Kidney (tissue), 22 donors: ENCODE measurements at places on chromosomes 11 and 22.
A peak's percentile ranks its signal among the peaks of the same experiment; 100 is the strongest.

- no peak for DNase-seq
Measured at GRCh38 chr22:36223504-36223903, 15.8 kb downstream of the APOL2 start.

GRCh38 chr11:61516675-61517572 lies 8.4 kb downstream of the LRRC10B start:
- peak; percentile 59 for DNase-seq

DNA sequence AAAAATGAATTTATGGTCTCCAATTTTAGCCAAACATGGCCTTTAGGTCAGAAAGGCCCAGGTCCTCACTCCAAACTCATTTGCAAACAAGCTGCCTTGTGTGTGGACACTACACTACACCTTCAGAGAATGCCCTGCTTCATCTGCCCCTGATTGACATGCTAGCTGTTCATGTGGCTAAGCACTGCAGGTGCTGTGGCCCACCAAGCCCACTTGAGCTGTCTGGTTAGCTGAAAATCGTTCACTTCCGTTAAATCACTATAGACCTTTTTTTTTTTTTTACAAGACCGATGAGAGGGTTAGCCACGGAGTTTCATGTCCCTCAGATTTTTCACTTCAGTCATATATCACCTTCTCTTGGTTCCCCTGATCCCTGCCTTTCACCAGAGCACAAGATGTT lies 39.3 kb downstream of the NF2 start:
- no peak for DNase-seq

DNA sequence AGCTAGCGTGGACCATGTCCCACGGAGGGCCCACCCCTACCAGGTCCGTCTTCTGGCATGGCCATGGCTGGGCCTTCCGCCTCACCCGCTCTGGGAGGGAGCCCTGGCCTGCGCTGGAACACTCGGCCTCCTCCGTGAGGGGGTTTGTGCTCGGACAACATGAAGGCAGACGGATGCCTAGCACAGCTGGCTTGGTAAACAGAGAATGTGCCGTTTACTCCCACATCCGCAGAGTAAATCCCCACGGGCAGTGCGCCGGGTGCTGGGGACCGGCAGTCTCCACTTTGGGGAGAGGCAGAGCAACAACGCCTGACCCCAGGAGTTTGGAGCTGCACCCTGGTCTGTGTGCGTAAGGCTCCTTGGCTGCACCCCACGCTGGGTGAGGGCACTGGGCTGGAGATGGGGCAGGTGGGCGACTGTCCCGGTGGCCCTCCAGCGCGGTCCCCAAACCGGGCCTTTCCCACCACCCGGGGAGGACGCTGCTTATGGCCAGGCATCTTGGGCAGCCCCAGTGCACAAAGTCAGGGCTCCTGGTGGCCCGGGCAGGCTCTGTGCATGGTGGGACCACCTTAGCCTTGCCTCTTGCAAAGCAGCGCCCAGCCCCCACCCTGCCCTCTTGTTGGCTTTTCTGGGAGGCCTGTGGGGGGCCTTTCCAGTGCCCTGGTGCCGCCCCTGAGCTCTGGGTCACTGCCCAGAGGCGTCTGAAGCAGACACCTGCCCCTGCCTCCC lies 30.7 kb upstream of the MUC5AC start:
- DNase-seq = peak; percentile 63

GRCh38 chr11:9804419-9804902 lies 140.6 kb downstream of the SWAP70 start:
- DNase-seq = no peak

- no peak for DNase-seq
Measured at GRCh38 chr11:56750190-56750589, 1.7 kb upstream of the OR9G4 start.

- no peak for DNase-seq
Measured at GRCh38 chr11:88806410-88806809, 259.4 kb downstream of the GRM5 start.

DNA sequence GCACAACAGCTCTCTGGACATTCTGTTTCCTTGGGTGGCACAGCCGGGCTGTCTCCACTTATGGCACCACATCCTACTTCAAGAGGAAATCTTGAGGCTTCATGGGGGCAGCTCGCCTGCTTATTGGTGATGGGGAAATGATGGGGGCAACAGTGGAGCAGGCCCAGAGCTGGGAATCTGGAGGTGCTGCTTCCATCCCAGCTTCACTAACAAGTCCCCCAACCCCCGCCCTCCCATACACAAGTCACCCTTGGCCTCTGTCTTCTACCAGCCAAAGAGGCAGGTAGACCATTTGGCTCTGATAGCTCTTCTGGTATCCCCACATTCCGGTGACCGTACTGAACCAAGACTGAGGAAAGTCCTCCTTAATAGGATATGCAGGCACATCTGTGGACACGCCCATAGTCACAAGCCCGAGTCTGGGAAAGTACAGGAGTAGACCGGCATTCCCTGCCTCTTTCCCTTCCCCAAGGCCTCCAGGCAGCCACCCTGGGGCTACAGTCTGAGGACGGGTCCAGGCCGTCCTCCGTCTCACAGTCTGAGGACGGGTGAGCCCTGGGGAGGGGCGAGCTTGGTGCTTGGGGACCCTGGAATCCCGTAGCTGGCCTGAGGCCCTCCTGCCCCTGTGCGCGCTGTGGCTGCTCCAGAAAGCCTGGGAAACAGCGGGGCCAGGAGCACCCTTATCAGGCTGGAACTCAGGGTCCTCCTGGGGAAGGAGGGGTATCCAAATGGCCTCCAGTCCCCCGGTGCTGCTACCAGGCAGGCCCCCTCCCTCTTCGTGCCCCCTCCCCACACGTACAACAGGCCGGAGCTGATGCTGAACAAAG lies 145.6 kb downstream of the FEZ1 start:
- DNase-seq = no peak

DNA sequence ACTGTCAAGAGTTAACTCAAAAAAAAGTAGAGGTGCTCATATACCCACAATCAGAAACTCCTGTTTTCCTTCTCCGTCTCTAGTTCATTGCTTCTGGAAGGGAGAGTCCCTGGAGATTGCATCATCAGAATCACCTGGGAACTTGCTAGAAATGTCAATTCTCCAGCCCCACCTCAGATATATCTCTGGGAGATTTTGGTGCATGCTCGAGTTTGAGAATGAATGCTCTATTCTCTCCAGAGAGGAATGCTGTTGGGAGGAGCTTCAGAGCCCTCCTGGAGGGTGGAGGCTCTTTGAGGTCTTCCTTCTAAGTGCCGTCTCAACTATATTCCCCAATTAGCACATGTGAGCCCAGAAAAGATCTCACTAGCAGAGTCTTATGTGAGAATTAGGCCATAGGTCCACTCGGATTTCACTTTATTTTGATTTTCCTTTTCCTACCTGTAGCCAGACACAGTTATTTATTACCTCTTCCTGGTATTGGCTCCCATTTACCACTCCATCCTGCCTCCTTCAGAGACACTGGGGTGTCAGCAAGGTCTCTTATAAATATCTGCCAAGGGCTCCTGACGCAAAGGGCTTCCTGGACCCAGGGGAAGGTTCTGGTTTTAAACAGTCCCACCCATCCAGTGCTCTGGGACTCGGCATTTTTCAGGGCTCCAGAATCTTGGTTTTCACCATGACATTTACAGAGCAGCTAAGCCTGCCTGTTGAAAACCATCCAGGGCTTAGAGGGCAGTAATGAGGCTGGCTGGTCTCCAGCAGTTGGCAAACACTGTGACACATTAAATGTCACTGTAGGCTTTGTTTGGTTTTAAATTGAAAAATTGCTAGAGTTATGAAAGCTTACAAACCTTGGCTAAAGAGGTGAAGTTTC lies 136.2 kb downstream of the CD44 start:
- DNase-seq = no peak

DNA sequence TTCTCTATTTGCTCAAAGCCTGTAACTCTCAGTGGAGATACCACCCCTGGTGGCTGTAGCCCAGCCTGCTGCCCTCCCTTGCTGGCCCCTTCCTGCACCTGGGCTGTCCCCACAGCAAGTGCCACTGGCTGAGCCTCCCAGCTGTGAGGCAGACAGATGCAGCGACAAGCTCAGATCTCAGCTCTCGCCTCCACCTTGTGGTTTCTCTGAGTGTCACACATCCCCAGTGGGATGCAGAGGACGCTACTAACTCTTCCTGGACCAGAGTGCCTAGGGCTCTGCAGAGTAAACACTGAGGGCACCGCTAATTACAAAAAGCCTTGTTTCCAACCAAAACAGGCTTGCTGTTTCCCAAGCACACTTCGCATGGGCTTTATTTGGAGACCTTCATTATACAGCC lies 8.9 kb downstream of the YPEL1 start:
- DNase-seq = peak; percentile 54

DNA sequence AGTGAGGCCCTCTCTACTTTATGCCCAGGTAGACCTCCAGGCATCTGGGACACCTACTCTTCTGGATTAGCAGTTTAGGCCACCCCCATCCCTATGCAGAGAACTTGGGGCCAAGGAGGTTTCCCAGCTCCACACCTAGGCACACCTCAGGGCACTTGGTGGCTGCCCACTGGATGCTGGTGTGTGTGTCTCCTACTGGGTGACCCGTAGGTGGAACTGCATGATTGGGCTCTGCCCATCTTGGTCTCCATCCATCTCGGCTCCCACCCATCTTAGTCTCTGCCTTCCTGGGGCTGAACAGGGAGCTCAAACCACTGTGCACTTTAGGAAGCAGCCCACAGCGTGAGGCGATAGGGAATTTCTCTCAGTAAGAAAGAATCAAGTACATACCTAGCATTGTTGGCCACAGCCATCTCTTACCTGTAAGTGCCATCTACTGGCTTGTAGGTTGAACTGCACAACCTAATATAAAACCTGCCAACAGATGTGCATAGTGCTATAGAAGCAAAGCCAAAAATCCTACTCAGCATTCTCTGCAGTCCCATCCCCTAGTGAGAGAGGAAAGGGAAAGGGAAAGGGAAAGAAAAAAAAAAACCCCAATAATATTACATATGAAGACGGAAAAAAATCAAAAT lies 61.6 kb upstream of the PTPN5 start:
- DNase-seq = no peak

DNA sequence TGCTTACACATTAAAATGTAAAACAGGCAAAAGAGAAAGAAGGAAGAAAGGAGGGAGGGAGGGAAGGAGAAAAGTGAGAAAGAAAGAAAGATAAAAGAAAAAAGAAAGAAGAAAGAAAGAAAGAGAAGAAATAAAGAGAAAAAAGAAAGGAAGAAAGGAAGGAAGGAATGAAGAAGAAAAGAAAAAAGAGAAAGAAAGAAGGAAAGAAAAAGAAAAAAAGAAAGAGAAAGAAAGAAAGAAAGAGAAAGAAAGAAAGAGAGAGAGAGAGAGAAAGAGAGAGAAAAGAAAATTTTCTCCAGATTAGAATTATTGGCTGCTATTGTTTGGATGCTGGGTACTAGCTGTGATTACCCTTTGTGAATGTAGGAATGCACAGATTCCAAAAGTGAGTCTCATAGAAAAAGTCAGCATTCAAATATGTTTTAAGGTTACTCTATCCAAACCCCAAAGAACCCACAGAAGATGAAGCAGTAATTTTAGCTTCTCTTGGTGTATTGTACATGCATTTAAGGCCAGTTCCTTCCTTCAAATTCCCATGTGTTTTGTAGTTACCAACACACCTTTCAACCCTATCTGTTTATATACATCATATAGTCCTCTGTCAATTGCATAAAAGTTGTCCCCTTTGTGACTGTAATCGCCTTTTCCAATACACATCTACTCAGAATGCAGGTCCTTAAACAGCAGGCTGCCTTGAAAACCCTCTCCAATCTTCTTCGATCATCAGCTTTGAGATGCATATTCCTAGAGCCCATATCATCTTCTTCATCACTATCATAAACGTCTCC lies 789 bp upstream of the FAM111A start:
- no peak for DNase-seq

DNA sequence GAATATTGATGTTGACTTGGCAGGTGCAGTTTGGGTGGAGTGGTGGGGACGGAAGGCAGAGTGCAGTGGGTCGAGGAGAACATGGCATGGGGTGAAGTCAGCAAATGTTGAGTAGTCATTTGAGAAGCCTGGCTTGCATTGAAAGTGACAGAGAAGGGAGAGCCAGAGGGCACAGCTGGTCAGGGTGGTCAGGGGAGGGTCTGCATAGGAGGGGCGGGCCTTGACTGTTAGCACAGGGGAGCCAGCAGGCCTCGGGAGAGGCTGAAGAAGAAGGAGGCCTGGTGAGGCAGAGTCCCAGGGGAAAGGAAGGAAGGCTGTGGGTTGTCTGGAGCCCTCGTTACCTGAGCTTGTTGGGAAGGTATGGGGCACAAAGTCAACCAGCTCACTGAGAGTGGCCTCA lies 230.8 kb upstream of the TBCEL start:
- peak; percentile 18 for DNase-seq

DNA sequence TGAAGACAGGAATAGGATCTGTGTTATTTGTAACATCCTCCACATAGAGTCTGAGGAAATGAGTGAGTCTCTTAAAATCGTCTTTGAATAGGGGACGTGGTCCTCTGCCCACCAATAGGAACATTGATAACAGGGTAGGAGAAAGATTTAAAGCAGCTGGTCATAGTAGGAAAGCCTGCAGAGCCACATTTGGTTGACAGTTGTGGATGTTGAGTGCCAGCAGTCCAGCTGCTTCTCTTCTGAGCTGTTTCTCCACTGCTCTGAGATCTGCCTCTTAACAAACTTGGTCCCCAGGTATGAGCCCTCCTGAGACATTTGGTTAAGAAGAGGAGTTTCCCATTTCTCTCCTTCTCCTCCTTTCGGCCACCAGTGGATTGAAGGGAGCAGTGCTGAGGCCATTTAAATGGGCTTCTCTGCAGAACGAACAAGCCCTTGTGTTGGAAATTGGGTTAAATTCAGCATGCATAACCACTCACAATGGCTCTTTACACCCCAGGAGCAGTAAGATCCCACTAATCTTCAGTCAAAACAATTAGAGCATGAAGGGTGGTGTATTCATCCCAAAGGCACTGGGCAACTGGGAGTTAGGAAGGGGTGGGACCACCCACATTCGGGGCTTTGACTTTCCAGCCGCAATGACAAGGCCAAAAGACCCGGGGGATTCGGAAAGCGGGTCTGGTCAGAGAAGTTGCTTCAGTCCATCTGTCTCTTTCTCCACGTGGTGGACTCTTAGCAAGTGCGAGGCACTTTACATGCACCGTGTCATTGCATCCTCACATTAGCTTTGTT lies 32.3 kb downstream of the MIAT start:
- no peak for DNase-seq

GRCh38 chr11:86749821-86750401 lies 50.4 kb upstream of the PRSS23 start:
- no peak for DNase-seq

DNA sequence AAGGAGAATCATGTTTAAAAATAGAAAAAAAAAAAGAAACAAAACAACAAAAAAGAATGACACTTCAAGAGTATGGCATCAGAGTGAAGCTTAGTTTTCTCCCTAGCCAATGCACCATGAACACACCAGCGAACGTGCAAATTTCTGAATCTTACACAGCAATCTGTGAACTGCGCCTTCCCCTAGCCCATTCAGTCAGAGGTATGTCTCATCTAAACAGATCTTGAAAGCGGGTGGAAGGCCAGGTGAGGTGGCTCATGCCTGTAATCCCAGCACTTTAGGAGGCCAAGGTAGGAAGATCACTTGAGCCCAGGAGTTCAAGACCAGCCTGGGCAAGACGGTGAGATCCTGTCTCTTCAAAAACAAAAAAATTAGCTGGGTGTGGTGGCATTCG lies 113.1 kb downstream of the MICAL3 start:
- no peak for DNase-seq

GRCh38 chr11:11961399-11962028 lies 46.9 kb downstream of the DKK3 start:
- no peak for DNase-seq
